Activated CD4-positive, alpha-beta T cell treated with anti-CD3 and anti-CD28 coated beads, Interleukin-2, amount 10 ng/mL, durations not matched to agents 7 days and 5 days (primary cell): ENCODE measurements at places on chromosomes 1 and 21. TPM values are rescaled to one million over a fixed set of nuclear protein-coding genes. Genes with fewer than 3 reads are reported as not detected.

Gene RNU1-3
- total RNA-seq: 2,316 TPM

Gene EXTL2
- 2.4 TPM for total RNA-seq

Gene LINGO4
- total RNA-seq: 0.50 TPM

Gene DPYD
- 62.9 TPM for total RNA-seq

Gene ARHGAP30
- total RNA-seq: 244 TPM

DNA sequence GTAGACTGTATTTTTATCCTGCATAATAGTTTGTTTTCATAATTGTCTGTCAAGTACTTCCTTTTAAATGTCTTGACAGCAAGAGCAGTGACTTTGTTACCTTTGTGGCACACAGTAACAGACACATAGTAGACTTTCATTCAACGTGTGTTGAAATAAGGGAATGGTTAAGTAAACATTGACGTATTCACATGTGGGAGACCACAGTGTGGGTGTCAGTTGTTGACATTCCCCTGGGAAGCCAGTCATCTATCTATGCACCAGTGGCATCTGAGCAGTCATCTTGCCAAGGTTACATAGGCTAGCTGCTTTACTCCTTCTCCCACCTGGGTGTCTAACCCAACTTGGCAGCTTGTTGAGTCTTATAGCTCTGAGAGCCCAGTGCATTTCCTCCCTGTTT lies 1.4 kb upstream of the NUP133 start:
- peak overlapping the region; percentile 99 for H3K27ac ChIP-seq
- DNase-seq: no peak
- no peaks in the 10 kb centered on the region for H3K27me3 ChIP-seq
- H3K4me3 ChIP-seq: no peak overlapping the region
- peaks cover 30% of the 10 kb centered on the region for H3K4me1 ChIP-seq

- no peak for DNase-seq
- H3K27ac ChIP-seq: peak overlapping the region; percentile 33
- peaks cover 4% of the 10 kb centered on the region for H3K27me3 ChIP-seq
- peak overlapping the region; percentile 75 for H3K4me3 ChIP-seq
- H3K36me3 ChIP-seq: peaks cover 4% of the 10 kb centered on the region
- H3K4me1 ChIP-seq: peaks cover 31% of the 10 kb centered on the region
These were observed 961 bp upstream of the FUCA1 start for GRCh38 chr1:23869051-23869450.

- no peak overlapping the region for H3K27ac ChIP-seq
- DNase-seq: no peak
- H3K27me3 ChIP-seq: no peaks in the 10 kb centered on the region
These were observed 32.9 kb downstream of the CD244 start for GRCh38 chr1:160829766-160830165.

GRCh38 chr1:30786264-30786991 lies 28.9 kb upstream of the LAPTM5 start:
- peaks cover 5% of the 10 kb centered on the region for H3K27me3 ChIP-seq
- no peak overlapping the region for H3K27ac ChIP-seq
- no peak for DNase-seq
- H3K4me1 ChIP-seq: peaks cover 17% of the 10 kb centered on the region
- H3K36me3 ChIP-seq: no peaks in the 10 kb centered on the region

DNA sequence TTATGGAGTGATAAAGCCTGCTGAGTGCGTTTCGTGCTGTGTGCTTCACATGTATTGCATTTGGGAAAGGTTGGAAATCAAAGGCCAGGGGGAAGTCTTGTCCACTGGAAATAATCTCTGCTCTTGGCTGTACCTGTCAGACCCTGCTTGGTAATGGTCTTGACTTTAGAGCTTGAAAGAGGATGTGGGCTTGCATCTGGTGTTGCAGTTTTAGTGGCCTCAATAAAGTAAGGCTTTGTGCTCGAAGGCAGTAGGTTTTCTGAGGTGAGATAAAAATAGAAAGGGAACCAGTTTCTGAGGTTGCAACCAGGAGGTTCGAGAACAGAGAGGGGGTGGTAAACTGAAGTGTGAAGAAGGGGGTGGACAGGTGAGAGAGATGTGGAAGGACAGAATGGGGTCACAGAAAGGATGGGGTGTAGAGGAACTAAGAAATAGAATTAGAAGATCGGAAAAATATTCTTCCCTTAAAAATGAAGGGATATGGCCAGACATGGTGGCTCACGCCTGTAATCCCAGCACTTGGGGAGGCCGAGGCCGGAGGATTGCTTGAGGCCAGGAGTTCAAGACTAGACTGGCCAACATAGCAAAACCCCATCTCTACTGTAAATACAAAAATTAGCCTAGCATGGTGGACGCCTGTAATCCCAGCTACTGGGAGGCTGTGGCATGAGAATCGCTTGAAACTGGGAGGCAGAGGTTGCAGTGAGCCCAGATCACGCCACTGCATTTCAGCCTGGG lies 1.5 kb downstream of the S100PBP start:
- H3K27me3 ChIP-seq: no peaks in the 10 kb centered on the region
- DNase-seq: peak; percentile 31
- H3K4me3 ChIP-seq: peak overlapping the region; percentile 90
- H3K36me3 ChIP-seq: peaks cover 43% of the 10 kb centered on the region
- peaks cover 50% of the 10 kb centered on the region for H3K4me1 ChIP-seq

GRCh38 chr1:178271471-178271870 lies 177.6 kb downstream of the RASAL2 start:
- H3K36me3 ChIP-seq: no peaks in the 10 kb centered on the region
- no peak overlapping the region for H3K27ac ChIP-seq
- H3K4me1 ChIP-seq: no peaks in the 10 kb centered on the region
- H3K27me3 ChIP-seq: no peaks in the 10 kb centered on the region

DNA sequence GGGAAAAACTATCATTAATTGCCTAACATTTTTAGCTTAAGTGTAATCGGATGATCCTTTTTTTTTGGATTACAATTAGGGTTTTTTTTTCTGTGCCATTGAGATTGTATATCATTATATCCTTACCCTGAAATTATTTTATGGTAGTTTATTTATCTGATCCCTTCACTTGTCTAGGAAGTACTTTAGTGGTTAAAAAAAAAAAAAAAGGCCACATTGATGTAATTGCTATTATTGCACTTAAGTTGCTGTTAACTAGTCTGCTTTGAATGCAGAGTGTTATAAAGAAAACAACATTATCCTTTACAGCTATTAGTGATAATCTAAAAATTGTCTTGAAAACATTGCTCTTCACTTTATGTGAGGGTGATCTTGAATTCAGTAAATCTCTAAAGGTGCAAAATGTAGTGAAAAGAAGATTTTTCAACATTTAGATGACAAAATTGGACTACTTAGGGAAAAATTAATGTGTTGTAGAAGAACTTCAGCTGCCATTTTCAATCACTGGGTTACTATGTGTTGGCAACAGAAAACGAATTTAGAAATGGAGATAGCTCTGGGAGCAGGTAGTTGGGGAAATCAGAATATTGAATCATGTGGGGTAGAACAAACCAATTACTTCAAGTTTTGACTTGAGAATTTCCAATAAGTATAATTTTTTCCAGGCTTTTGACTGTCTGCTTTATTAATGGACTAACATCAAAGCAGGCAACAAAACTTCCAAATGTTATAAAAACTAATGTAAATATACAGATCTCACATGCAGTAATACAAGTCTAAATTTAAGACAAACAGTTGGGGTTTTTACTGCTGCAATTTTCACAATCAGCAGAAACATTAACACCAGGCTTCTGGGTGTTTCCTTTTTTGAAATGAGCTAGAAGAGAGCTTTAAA lies 5.0 kb downstream of the ADGRL2 start:
- peaks cover 34% of the 10 kb centered on the region for H3K27me3 ChIP-seq
- no peak for DNase-seq
- H3K4me1 ChIP-seq: peaks cover 1% of the 10 kb centered on the region
- no peak overlapping the region for H3K27ac ChIP-seq
- no peak overlapping the region for H3K4me3 ChIP-seq
- H3K36me3 ChIP-seq: no peaks in the 10 kb centered on the region

- H3K4me3 ChIP-seq: no peak within 1 kb of the TSS
- peaks cover 9% of the 10 kb centered on the region for H3K4me1 ChIP-seq
- no peaks in the 10 kb centered on the region for H3K36me3 ChIP-seq
- peaks cover 6% of the 10 kb centered on the region for H3K27me3 ChIP-seq
- no peak for DNase-seq
These were observed at the start of gene EXTL1 for GRCh38 chr1:26021647-26022403. TSS of gene EXTL1 (plus strand) at chr1:26021775. CDS start at chr1:26022647, 872 bp downstream.

DNA sequence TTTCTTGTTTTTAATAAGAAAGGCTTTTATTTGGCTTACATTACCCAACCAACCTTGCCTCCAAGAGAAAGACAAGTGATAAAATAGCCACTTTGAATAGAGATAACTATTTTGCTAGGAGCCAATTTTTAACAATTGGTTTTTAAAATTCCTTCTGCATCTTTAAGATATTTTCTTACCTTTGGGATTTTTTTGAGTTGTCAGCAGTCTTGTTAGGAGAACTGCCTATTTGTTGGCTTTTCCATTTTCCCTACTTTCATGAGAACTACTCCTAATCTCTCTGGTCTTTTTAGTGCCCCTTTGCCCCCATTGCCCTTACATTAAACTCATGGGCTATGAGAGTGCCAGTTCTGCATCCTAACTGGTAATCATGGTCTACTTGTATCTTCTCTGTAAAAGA lies 38.1 kb upstream of the EPS15 start:
- peaks cover 3% of the 10 kb centered on the region for H3K36me3 ChIP-seq
- peaks cover 7% of the 10 kb centered on the region for H3K4me1 ChIP-seq
- no peak overlapping the region for H3K27ac ChIP-seq
- DNase-seq: no peak
- no peaks in the 10 kb centered on the region for H3K27me3 ChIP-seq
- no peak overlapping the region for H3K4me3 ChIP-seq

DNA sequence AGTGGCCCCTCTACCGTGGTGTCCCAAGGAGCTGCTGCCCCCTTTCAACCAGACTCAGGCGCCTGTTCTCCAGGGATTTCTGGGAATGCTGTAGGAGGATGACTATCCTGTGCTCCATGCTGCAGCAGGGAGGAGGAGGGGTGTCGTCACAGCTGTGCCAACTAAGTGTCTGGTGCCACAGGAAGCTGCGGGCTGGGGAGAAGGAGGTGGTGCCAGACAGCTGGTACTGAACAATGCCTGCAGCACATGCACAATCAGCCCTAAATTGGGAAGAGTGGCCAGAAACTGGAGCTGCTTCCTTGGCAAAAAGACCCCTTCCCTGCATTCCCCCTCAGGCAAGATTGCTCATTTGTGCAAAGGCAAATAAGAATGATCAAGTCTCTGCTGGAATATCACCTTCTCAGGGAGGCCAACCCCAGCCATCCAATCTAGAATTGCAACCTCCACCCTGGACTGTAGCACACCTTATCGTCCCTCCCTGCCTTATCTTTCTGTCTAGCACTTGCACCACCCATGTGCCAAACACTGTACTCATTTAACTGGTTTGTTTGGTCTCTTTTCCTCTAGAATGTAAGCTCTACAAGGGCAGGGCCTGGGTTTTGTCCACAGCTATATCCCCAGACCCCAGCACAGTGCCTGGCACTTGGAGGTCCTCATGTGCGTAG lies 33.3 kb downstream of the LAMB3 start:
- no peaks in the 10 kb centered on the region for H3K27me3 ChIP-seq
- no peak overlapping the region for H3K27ac ChIP-seq

DNA sequence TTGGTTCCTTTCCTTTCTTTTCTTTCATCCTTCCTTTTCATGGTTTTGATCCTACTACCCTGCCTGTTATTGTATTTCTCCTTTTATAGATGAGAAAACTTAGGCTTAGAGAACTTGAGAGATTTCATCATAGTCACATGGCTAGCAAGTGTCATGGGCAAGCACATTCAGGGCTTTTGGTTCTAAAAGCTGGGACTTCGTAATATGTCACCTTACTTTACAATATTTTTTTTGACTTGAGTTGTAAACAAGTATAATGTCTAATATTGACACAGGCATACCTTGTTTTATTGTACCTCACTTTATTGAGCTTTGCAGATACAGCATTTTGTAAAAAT lies 70.7 kb downstream of the MTR start:
- H3K4me3 ChIP-seq: no peak overlapping the region
- H3K36me3 ChIP-seq: peaks cover 32% of the 10 kb centered on the region
- peaks cover 26% of the 10 kb centered on the region for H3K4me1 ChIP-seq

- no peaks in the 10 kb centered on the region for H3K36me3 ChIP-seq
- no peak overlapping the region for H3K4me3 ChIP-seq
- DNase-seq: no peak
- no peaks in the 10 kb centered on the region for H3K4me1 ChIP-seq
- no peaks in the 10 kb centered on the region for H3K27me3 ChIP-seq
- no peak overlapping the region for H3K27ac ChIP-seq
These were observed 590.6 kb downstream of the NUF2 start for GRCh38 chr1:163912170-163912884.

- H3K27ac ChIP-seq: no peak overlapping the region
- H3K36me3 ChIP-seq: no peaks in the 10 kb centered on the region
- no peak for DNase-seq
- no peak overlapping the region for H3K4me3 ChIP-seq
- no peaks in the 10 kb centered on the region for H3K4me1 ChIP-seq
These were observed 24.1 kb upstream of the RABGAP1L start for GRCh38 chr1:174135211-174135610.

DNA sequence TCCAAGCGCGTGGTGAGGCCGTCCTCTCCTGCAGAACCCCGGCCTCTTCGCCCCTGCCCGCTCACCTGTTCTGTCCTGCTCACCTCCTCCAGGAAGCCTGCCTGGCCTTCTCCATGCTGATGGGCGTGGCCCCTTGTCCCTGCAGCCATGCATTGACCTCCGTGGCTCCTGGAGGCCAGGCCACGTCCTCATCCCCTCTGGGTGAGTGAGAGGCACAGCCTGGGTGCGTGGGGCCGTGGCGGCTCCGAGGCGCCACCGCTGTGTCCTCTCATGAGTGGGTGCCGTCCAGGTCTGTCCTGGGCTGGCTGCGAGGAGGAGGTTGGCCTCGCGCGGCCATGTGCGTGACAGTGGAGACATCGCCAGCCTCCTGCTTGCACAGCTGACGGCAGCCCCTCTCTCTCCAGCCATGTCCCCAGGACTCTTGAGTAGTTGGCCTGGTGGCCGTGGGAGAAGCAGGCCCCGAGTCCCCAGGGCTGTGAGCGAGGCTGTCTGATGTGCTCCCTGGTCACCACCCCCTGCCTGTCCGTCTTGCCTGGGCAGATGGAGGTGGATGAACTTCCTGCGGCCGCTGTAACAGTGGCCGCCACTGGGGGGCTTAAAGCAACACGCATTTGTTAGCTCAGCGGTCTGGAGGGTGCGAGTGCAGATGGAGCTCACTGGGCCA lies 58.1 kb downstream of the PRKCZ start:
- no peaks in the 10 kb centered on the region for H3K36me3 ChIP-seq
- H3K27ac ChIP-seq: no peak overlapping the region
- H3K4me1 ChIP-seq: no peaks in the 10 kb centered on the region
- no peaks in the 10 kb centered on the region for H3K27me3 ChIP-seq
- H3K4me3 ChIP-seq: no peak overlapping the region

DNA sequence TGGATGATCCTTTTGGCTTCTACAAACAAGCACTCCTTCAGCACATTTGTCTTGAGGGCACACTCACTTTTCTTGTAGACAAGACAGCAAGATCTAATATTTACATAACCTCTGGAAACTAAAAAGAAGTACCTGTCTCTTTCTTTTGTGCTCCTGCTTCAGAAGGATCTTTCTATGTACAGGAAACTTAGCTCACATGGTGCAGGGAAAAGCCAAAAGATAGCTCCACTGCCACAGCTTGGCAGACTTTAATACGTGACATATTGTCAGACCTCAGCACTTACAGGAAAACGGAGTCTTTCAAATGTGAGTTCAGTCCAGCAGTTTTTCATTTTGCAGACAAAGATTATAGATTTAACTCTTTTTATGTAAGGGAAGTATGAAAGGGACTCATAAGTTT lies 225.5 kb upstream of the SAMSN1 start:
- peaks cover 3% of the 10 kb centered on the region for H3K27me3 ChIP-seq
- no peaks in the 10 kb centered on the region for H3K36me3 ChIP-seq
- no peak overlapping the region for H3K4me3 ChIP-seq
- no peaks in the 10 kb centered on the region for H3K4me1 ChIP-seq
